IPS-NIHi11 (cell line): ENCODE measurements at places on chromosomes 5 and 9.

DNA sequence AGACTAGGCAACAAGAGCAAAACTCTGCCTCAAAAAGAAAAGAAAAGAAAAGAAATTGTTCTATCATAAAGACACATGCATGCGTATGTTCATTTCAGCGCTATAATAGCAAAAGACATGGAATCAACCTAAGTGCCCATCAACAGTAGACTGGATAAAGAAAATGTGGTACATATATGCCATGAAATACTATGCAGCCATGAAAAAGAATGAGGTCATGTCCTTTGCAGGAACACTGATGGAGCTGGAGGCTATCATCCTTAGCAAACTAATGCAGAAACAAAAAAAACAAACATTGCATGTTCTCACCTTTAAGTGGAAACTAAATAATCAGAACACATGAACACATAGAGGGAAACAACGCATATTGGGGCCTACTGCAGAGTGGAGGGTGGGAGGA, 6.3 kb upstream of the ZNF883 start:
- DNase-seq = no peak

DNA sequence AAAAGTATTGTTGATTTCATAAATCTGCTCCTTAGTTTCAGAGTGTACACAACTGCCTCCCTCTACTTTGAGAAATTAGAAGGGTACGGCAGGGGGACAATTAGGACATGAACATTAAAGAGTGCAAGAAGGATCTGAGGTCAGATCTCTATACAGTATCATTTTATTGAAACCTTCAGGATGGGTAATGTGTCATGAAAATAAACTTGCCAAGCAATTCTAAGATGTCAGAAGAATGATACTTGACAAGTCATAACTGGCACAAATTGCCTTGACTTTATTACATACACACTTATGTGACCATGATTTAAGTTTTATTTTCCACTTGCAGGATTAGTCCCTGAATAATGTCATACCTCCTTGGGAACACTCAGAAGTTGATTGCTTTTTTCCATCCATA, 92.8 kb downstream of the PLPP1 start:
- DNase-seq = no peak

DNA sequence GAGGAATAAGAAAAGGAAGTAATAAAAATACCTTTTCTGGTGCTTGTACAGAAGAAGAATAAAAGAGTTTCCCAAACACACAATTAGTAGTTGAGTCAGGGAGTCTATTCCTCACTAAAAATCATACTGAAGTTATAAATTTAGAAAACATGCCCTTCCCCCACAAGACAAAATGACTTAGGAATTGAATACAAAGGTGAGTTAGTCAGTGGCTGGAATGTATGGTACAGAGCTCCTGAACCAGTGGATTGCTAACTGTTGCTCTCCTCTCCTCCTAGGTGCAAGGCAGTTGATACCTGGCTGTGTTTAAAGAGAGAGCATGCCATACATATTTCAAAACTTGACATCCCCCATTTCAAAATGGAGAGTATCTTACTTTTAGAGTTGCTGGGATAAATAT, 1.9 kb downstream of the GDA start:
- no peak for DNase-seq

GRCh38 chr9:34948451-34948850, 9.6 kb upstream of the PHF24 start:
- no peak for DNase-seq

GRCh38 chr9:87108661-87109060, 161.4 kb upstream of the GAS1 start:
- DNase-seq = no peak

GRCh38 chr9:69246629-69247028, 72.6 kb downstream of the TJP2 start:
- no peak for DNase-seq

DNA sequence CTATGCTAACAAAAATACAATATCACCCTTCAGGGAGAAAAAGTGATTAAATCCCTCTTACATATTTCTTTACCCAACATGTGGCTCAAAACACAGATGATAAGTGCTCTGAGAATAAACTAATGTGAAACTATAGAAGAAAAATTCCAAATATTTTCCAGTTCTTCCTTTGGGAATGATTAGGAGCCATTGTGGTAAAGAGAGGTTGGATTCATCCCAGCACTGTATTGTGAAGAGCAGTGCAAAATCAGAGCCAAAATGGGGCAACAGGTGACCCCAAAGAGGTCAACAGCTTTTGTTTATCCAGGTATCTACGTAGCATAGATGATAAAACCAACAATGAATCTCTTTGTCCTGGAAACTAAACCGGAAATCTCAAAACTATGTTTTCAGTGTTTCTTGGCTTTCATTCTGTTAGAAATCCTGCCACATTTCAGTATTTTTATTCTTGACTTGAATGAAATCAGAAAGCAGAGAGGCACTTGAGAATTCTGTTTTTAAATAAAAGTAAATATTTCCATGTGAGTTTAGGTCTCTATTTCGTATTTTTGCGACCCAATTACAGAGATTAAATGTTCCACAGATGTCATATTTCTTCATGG, 120.4 kb upstream of the FST start:
- DNase-seq = no peak

- no peak for DNase-seq
Measured at GRCh38 chr9:74610523-74611061, 113.5 kb downstream of the RORB start.

GRCh38 chr9:77847626-77848025, 184.0 kb downstream of the GNAQ start:
- DNase-seq = no peak

- peak; percentile 82 for DNase-seq
Measured at GRCh38 chr9:21965401-21965951, 28.7 kb downstream of the CDKN2A start.

DNA sequence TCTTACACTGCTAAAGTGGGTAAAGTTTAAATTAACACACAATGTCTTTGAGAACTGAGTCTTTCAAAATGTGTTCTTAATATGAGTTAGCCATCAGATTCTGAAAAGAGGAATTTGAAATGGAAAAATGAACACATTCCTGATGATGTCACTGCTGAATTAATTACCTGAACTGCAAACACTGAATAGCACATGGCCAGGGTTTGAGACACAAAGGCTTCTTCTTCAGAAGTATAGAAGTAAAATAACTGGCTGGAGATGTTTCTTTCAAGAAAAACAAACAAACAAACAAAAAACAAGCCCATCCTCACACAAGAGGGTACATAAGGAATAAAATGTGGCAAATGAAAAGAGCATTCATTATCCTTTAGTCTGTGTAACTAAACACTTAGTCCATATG, 7.1 kb downstream of the GLIS3 start:
- no peak for DNase-seq

GRCh38 chr9:6566409-6567139, 79.0 kb downstream of the GLDC start:
- no peak for DNase-seq

DNA sequence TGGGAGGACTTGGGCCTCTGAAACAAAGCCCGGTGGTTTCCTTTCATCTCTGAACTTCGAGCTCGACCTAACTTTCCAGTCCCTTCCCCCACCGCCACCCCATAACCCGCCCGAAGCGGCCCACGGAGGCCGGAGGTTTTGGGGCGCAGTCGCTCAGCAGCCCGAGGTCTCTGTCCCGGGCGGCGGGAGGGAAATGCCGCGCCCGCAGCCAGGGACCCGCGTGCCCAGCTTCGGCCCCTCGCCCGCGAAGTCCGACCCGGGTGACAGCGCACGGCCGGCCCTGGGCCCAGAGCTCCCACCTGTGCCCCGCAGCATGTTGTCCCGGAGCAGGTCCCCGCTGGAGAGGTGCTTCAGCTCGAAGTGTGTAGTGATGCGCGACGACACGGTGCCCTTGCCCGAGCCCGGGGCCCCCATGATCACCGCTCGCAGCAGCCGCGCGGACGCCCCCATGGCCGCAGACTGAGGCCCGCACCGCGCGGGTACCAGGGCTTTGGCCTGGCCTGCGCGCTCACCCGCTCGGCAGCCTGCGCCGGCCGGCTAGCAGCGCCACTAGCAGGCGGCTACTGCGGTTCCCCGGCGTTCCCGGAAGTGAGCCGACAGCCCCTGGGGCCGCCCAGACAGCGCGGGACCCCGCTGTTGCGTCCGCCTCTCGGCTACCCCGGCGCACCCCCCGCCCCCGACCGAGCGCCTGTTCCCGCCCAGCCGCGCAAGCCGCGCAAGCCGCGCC, at the start of gene AK3:
TSS of gene AK3 (minus strand) at position 565 of the 727 bp plus-strand sequence. CDS start at position 450, 115 bp downstream.
- peak; percentile 97 for DNase-seq

GRCh38 chr5:78592735-78593386, 55.7 kb downstream of the LHFPL2 start:
- DNase-seq = no peak

DNA sequence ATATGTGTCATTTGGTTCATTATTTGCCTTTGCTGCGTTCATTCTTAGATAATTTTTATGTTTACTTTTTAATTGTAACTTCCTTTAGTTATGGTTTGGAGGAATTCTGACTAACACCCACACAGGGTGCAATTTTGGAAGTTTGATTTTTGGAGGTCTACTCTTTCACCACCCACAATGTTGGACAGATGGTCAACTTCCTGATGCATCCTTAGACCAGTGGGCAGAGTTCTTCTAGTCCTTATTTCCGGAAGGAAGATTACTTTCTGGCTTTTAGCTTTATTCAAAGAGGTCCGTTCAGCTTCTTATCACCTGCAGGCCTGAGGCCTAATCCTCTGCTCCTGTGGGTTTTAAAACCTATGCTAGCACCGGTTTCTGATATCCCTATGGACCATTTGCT, 126.7 kb downstream of the MTX3 start:
- DNase-seq = no peak

GRCh38 chr5:144390133-144390532, 219.5 kb downstream of the KCTD16 start:
- peak; percentile 18 for DNase-seq

DNA sequence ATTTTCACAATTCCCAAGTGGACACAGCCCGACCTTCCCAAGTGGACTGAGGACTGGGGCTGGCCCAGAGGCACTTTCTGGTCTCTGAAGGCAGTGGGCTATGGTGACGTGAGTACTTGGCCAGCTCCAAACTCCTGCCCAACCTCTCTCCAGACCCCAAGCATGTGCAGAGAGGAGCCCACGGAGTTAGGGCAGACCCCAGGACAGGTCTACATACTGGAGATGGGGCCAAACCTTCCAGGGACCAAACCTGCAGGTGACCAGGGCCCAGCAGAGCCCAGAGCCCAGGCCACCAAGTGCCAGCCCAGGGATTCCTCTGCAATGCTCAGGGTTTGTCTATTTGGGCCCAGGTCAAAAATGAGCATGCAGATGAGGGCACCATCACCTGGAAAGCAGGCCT, 15.3 kb downstream of the BRD3 start:
- no peak for DNase-seq
